ENCODE measurements at places on chromosomes 1 and 21.

- no peak for DNase-seq
These were observed 38.1 kb upstream of the SCYL3 start for GRCh38 chr1:169931795-169932231.

DNA sequence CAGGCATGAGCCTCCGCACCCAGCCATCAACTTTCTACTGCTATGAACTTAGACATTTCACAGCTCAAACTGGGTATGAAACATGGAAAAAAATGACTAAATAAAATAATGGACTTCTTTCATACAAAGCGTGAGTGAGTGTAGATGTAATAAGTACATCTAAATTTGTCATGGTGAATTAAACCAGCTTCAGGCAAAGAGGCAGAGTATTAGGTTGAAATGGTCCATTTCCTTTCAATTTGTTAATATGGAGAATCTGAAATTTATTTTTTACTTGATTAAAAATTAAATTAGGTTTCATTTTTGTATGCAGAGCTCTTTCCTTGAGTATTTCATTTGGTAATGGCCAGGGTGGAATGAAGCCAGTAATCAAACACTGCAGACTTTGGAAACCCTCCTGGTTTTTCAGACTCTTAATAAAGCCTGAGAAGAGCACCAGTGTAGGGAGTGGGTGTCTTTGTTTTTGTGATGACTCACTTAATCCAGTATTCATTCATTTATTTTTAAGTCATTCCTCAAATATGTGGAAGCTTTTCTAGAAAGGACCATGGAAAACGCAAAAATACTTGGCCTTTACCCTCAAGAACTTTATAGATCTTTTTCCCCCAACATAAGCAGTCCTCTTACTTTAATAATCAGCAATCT is 49.2 kb downstream of the ALG14 start:
- DNase-seq, result no peak

GRCh38 chr21:44547656-44548331 is 3.5 kb downstream of the KRTAP10-2 start:
- peak; percentile 24 for DNase-seq

DNA sequence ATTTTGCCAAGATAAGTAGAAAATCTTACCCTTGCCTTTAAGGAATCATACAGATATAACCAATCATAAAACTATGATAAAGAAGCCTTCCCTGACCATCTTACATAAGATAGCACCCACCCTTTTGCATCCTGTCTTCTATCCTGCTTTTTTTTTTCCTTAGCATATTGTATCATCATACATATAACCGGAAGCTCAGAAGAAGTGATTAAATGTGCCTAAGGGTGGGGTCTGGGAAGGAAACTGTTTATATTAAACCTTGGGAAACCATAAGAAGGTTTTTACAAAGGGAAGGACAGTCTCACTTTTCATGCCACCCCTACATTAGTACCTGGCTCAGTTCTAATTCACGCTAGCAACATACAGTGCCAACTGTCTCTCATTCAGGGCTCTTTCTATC is 66.8 kb downstream of the LUZP1 start:
- no peak for DNase-seq

DNA sequence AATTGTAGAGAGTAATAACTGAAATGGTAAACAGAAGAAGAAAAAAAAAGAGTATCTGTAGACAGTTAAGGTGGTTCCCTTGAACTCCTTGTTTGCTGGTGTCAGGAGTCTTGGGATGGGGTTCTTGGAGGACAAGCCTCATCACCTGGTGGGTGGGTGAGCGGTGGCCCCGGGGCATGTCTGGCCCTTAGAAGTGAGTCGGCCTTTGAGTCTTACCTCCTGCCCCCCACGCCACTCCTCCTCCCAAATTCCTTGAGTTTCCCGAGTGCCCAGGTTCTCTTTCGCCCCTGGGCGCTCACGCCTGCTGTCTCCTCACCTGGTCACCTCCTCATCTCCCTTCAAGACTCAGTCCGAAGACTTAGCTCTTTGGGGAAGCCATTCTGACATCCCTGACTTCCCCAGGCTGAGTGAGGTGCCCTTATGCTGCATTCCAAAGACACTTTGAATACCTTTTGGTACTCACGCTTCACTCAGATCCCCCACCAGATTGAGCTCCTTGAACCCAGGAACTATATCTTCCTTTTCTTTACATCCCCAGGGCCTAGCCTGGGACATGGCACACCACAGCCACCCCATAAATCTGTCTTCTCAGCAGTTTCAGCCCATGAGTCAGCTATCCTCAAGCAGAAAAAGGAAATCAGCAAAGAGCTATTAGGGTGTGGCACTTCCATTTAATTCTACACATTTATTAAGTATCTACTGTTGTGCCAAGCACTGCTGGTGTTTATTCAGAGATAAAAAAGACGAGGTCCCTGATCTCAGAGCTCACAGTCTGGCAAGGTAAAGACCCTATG is 13.5 kb upstream of the IKBKE start:
- DNase-seq, result no peak

- DNase-seq, result no peak
These were observed 12.3 kb downstream of the PHLDA3 start for GRCh38 chr1:201456499-201457309.

DNA sequence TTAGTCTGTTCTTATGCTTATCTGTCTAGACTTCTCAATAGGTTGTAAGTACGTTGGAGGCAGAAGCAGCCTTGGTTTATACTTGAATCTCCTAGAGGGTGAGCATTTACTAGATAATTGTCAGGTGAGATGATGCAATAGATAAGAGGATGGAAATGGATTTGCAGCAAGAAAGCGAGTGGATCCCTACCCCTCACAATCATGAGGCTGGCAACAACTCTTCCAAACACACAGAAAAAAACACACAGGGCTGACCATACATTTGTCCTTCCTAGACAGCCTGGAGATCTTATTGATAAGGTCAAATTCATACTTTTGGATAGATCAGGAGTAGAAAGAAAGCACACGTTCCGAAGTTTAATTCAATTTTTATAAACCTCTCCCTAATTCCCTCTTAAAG is 481.4 kb upstream of the CAMK1G start:
- DNase-seq, result no peak

- DNase-seq, result no peak
These were observed 7.4 kb downstream of the IRF2BP2 start for GRCh38 chr1:234602334-234603220.

DNA sequence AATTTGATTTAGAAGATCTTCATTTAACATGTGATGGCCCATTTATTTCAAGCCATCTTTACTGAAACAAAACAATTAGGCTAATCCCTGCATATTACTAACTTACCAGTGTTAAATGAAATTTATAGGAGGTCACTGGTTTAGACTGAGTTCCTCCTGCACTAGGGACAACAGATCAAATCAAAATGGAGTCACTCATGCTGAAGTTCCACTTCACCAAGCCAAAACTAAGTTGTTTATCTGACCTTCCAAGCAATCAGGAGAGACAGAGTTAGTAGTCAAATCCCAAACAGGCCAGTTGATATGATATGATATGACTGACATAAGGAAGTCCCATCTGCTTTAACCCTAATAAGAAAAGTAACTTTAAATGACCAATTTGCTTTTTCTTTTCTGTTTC is 4.8 kb downstream of the LYST start:
- DNase-seq, result no peak

DNA sequence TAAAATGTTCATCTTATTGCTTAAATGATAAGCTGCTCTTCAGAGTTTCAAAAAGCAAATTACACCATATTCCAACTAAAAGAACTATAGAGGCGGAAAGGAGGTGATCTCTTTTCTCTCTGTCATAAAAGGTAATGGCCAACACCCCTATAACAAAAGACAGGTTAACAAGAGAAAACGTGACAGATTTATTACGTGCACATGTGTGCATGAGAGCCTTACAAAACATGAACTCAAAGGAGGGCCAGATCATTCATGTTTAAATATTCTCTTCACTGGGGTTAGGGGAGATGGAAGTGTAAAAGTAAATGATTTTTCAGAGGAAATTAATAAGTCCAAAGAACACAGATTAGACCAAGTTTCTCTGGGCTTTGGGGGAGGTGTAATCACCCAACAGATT is 26.5 kb upstream of the FMO2 start:
- DNase-seq, result no peak

GRCh38 chr1:209802117-209802779 is 3.7 kb downstream of the IRF6 start:
- no peak for DNase-seq

DNA sequence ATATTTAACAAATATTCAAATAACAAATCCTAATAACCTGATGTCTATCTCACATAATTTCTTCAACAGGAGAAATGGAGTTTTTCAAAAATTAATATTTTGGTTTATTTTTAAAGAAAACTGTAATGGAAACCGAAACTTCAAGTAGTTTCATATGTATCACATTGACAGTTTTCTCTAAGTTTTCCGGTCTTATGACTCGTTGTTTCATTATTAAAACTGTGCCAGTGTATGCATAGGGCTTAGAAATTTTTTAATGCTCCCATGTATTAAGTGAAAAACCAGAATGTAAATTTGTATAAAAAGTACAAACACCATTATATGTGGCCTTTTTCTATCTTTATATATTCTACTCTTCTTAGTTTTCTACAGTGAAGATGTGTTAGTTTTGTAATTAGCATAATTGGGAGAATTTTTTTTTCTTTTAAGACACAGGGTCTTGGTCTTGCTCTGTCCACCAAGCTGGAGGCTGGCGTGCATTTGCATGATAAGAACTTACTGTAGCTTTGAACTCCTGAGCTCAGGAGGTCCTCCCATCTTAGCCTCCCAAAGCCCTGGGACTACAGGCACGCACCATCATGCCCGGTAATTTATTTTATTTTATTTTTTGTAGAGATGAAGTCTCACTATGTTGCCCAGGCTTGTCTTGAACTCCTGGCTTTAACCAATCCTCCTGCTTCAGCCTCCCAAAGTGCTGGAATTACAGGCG is 43.9 kb upstream of the SAMSN1 start:
- DNase-seq, result no peak

- no peak for DNase-seq
These were observed 574.1 kb downstream of the LMO4 start for GRCh38 chr1:87902830-87903229.

DNA sequence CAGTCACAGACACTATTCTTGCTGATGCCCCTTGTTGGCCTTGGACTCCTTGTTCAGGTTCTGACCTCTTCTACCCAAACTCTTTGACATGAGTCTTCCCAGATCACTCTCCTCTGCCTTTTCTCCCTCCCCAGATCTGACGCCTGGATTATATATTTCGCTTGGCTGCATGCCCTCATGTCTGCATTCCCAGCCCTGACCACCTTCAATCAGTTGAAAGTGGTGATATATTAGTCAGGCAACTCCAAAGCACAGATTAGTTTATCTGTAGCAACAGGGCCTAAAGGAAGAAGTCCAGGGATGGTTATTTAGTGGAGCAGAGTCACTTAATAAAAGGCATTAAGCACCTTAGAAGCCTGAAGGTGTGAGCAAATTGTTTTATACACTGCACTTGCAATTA is 110.0 kb upstream of the GUCA2B start:
- no peak for DNase-seq

- no peak for DNase-seq
These were observed 8.8 kb downstream of the PCP4L1 start for GRCh38 chr1:161267321-161267720.

DNA sequence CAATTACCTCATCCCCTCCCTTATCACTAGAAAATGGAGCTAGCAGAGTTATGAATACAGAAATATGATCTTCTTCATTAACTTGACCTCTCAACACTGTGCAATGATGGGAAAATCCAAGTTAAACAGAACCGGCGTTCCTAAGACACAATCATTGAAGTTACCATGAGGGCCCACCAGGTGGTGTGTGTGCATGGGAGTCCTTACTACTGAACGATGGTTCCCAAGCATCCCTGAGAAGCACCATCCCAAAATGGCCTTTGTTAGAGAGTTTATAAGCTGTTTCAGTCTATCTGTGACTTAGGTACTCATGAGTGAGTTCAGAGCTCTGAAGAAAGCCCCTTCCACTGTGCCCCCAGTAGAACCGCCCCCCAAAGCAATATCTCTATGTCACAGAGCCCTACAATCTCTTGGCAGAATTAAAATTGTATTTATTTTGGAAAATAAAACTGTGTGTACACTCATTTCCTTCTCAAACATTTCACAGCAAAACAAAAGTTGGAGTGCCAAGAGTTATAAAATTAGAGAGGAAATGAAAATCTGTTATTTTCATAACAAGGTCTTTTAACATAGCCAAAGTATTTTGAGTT is 56.8 kb downstream of the PLD5 start:
- no peak for DNase-seq

- DNase-seq, result no peak
These were observed 37.3 kb upstream of the ASB17 start for GRCh38 chr1:75969550-75969949.

DNA sequence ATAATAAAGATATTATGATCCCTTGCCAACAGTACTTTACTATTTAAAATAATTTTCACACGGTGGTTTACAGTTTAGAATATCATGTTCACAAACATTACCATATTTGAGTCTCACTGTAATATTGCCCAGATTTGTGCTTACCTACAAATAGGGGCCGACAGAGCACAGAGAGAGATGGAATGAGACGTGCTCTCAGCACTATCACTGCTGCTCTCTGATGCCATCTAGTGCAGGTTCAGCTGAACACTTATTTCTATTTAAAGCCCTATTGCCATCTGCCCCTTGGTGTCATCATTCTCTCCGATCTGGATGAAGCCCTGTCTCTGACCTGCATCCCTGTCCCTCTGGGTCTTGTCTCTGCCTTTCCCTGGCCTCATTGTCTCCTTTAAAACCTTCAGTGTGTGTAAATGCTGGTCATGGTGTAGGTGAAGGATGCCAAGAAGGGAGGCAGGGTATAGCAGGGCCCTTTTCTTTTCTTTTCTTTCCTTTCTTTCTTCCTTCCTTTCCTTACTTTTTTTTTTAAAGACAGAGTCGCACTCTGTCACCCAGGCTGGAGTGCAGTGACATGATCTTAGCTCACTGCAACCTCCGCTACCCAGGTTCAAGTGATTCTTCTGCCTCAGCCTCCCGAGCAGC is 6.9 kb upstream of the GPATCH4 start:
- DNase-seq, result peak; percentile 36

DNA sequence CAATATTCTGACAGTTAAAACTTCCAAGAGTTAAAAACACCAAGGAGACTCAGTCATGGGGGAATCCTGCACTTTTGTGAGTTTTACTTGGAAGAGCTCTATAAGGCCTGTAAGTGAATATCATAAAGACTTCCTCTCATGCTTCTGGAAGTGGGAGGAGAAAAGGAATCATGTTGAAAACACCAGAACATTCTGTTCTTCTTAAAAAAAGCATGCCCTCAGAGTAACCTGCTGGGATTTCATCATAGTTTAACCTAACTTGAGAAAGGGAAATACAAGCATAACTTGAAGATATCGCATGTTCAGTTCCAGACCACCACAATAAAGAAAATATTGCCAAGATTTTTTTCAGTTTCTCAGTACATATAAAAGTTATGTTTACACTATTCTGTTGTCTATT is 51.9 kb downstream of the COL11A1 start:
- DNase-seq, result no peak

- DNase-seq, result no peak
These were observed 599.1 kb downstream of the PTPRU start for GRCh38 chr1:29835406-29835805.

DNA sequence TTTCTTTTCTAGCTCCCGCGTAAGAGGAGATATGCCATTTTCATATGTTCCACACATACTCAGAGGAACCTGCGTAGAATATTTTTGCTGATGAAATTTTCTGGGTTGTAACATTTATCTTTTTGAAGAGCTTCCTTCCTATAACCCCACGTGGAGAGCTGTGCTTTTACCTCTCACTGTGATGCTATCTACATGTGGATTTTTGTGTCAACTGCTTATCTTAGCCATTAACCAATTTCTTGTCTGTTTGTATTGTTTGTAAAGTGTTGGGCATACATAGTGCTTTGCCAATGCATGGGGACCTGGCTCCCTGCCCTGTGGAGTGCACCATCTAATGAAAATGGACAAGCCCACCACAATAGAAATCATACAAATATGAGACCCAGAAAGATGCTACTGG is 266.1 kb downstream of the TNR start:
- DNase-seq, result no peak

Data from activated T-helper 1 cell treated with Interleukin-2 at 50 U/mL for 16 hours (primary cell).